ENCODE measurements at places on chromosomes 4 and X.

GRCh38 chr4:62262676-62263075, 1062.5 kb downstream of the ADGRL3 start:
- DNase-seq, result no peak

- no peak for DNase-seq
Measured at GRCh38 chr4:124037236-124037635, 640.6 kb downstream of the SPRY1 start.

GRCh38 chr4:167183036-167183435, 51.3 kb downstream of the SPOCK3 start:
- no peak for DNase-seq

- DNase-seq, result no peak
Measured at GRCh38 chrX:9677098-9677739, 88.4 kb downstream of the GPR143 start.

- peak; percentile 15 for DNase-seq
Measured at GRCh38 chr4:82797405-82798111, 1.0 kb downstream of the SCD5 start.

DNA sequence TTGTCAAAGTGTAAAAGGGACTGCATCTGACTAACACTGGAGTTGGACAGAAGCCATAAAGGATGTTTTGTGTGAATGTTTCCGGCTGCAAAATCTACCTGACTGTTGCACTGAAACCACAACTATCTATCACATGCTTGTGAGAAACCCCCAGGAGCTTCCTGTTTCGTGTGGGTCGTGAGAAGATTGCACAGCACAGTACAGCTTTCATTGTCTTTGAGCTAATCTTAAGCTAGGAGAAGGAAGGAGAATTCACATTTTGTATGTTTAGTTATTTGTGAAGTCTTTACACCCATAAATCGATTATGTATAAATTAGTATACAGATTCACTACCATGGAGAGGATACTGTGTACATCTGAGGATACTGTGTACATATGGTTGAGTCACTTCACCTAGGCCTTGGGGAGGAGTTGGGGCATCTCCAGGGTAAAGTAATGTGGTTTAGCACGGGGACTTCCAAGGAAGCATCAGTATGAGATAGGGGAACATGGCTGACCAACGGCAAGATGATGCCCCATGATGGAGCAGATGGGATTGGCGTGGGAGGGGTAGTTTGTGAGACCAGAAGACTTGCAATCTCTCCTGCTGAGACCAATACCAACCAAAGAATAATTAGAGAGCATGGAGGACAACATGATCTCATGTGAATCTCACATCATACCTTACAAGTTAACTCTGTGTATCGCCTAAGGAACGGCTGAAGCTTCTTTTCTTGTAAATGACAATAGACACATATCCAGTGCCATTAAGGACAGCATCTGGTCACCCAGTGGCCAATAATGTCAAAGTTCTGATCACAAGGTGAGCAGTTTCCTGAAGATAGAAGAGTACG, 43.1 kb upstream of the FAM9C start:
- DNase-seq, result peak; percentile 92

- DNase-seq, result no peak
Measured at GRCh38 chr4:174496631-174497432, 25.5 kb downstream of the HPGD start.

GRCh38 chr4:89757154-89757719, 79.7 kb downstream of the SNCA start:
- DNase-seq, result no peak

- no peak for DNase-seq
Measured at GRCh38 chr4:92235731-92236130, 68.0 kb upstream of the GRID2 start.

DNA sequence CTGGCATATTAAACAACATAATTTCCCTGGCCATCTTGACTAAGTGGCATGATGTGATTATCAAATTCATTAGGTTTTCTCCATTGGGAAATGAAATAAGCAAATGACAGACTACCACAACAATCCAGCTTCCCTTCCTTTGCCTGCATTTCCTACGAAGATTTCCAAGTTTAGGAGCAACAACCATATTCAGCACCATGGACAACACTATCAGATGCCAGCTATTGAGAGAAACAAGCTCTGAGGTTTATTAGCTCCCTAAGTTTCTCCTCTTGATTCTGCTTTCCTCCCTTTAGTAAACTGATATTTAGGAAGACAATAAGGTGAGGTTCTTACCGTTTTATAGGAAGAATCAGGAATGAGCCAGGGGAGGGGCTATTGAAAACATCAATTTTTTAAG, 36.2 kb downstream of the DCX start:
- no peak for DNase-seq

DNA sequence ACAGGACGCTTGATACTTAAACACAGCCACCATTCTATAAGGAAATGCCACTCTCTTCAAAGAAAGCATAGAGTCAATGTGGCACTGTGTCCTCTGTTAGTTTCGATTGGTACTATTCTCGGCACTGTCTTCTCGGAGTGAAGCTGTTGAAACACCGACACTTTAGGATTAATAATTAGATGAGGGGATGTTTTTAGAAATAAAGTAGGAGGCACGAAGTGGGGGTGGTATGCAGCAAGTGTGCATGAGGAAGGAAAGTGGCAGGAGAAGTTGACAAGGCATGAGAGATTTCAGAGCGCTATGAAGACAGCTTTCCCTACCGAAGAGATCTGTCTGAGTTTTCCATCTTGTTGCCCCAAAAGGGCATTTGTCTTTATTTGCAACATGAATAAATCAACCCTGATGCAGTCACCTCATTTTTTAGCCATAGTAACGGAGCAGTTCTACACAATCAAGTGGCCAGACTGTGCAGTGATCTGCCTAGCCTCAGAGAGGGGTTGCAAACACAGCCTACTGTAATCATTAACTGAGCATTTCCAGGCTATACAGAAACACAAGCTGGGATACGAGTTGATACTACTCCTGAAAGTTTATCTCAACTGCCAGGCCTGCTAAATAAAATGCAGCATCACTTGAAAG, 8.3 kb downstream of the GPRIN3 start:
- DNase-seq, result peak; percentile 32

GRCh38 chrX:65586491-65586890, 51.9 kb upstream of the LAS1L start:
- DNase-seq, result no peak

GRCh38 chr4:47809654-47810203, 28.1 kb downstream of the CORIN start:
- DNase-seq, result no peak

DNA sequence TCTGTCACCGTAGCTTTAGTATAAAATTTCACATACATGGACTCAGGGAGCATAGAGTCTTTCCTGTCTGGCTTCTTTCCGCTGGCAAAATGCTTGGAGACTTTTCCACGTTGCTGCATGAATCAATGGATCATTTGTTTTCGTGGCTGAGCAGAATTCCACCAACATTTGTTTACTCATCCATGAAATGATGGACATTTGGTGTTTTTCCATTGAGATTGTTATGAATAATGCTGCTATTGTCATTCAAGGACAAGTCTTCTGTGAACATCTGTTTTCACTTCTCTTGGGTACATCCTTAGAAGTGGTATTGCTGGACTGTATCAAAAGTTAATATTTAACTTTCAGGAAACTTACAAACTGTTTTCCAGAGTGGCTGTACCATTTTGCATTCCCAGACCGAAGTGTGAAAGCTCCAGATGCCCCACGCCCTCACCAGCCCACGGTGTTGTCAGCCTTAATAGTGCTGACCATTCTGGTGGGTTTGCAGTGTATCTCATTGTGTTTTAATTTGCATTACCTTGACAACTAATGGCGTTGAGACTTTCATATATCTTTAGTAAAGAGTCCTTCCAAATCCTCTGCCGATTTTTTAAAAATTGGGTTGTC, 5.8 kb upstream of the TMEM271 start:
- DNase-seq, result no peak

GRCh38 chr4:160772668-160773067, 1391.1 kb downstream of the FSTL5 start:
- DNase-seq, result no peak

DNA sequence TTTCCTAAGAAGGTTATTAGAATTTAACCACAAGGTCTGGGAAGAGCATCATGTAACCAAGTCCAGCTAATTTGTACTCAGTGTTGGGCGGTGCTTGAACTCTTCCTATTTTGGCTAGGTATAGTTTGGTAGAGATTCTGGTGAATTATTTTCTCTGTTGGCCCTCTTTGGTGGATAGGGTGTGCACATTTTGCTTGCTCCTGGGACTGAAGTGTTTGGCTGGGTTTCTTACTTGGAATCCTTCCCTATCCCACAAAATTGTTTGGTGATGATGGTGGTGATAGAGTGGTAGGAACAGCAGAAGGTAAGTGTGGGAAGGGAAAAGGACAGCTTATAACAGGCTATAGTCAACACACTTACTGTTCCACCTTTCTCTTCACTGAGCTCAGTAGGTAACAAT, 194.8 kb upstream of the GPC4 start:
- DNase-seq, result no peak

DNA sequence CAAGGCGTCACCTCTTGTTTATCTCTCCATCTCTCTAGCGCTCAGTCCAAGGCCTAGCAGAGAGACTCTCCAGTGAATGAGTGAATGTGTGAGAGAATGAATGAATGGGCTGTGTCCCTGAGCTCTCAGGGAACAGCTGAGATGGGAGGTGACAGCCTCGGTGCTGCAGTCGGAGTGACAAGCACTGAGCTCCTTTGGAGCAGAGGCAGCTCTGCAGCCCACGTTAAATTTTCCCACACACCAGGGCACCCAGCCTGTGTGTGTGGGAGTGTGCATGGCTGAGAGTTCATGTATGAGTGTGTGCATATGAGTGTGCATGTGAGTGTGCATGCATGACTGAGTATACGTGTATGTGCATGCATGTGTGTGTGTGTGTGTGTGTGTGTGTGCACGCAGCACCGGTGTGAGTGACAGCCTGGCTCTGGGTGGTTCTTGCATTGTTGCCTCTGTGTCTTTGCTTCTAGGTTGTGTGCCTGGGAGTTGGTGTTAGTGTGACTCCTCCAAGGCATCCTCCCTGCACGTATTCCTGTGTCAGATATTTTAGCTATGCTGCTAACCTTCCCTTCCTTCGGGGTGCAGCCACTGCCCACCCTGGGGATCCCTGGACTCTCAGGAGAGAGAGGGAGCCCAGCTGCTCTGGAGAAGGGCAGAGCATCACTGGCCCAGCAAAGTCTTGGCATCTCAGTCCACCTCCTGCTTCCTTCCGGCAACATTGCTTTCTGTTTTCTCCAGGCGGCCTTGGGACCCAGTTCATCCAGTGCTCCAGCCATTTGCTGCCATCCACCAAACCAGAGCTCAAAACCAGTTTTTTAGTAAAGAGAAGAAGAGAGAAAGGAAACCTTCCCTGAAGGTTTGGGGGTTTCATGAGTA, 98.6 kb downstream of the PPP2R2C start:
- no peak for DNase-seq

DNA sequence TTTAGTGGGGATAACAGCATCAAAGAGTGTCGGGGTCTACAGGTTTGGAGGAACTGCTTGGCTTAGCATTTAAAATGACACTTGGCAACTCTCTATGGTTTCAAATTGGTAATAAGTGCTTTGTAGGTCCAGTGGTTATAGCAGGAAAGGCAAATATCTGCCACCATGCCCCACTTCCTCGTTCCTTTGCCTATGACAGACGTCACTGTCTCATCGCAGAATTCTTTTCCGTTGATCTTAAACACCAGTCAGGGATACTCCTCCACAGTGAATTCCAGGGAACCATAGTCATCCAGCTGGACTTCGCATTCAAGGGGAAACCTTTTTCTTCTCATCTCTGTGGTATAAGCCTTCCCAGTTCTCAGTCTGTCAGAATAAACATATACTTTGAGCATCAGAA, 319.1 kb downstream of the GPAT3 start:
- no peak for DNase-seq

- DNase-seq, result no peak
Measured at GRCh38 chr4:184392748-184393559, 81.4 kb downstream of the IRF2 start.

- no peak for DNase-seq
Measured at GRCh38 chr4:15385928-15386327, 41.9 kb upstream of the C1QTNF7 start.

DNA sequence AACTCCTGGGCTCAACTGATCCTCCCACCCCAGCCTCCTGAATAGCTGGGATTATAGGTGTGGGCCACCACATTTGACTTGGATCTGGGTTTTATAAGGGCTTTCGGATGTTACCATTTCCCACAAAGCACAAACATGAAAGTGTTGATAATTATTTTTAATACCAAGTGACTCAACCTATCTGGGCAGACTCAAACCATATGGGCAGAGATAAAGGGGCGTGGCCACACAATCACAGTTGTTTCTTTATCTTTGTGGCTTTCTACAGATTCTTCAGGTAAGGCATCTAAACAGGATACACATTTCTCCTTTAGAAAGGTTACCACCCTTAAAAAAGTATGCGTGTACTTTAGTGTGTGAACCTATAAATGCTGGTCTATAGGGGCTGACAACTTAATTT, 122.5 kb downstream of the ZNF827 start:
- no peak for DNase-seq

DNA sequence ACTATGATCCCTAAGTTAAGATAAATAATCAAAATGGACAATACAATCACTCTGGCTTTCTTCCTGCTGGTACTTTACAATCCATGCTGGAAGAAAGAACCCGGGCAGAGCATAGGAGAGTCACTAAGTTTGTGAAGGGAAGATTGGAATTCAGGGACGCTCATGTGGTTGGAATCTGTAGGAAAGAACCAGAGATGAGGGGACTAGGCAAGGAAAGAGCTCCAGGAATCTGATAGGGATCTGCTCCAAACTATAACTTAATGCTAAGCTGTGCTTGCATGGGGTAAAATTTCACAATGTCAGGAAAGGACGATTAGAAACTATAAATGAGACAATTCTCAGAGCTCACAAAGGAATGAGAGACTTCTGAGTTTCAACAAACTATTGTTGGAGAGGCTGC, 167.5 kb downstream of the ADGRA3 start:
- no peak for DNase-seq

DNA sequence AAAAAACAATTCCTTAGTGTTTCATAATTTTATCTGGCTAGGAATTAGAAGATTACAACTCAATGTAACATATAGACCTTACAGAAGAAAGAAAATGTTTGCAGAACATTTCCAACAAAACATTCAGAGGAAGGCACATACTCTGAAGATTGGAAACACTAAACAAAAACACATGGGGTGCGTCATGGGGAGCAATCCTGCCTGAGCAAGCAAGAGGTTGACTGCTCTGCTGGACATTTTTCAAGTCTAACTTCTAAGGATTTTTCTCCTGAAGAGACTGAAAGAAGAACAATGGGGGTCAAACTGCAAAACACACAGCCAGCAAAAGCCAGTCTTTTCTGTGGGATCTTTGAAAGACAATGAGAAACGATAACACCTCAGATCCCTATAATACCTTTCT, 182.8 kb downstream of the GUCY2F start:
- no peak for DNase-seq

Measured in bone marrow (tissue), 2 donors.